ENCODE measurements at places on chromosomes 3 and 15. TPM values are rescaled to one million over a fixed set of nuclear protein-coding genes. Genes with fewer than 3 reads are reported as not detected.

The MORC1 gene
- polyA plus RNA-seq, result 2.8 TPM

The RTP3 gene
- 1.8 TPM for polyA plus RNA-seq

The MESP2 gene
- not detected for polyA plus RNA-seq

The SLC12A1 gene
- not detected for polyA plus RNA-seq

The PAQR9 gene
- 3.8 TPM for polyA plus RNA-seq

The ZNF445 gene
- 6.1 TPM for polyA plus RNA-seq

DNA sequence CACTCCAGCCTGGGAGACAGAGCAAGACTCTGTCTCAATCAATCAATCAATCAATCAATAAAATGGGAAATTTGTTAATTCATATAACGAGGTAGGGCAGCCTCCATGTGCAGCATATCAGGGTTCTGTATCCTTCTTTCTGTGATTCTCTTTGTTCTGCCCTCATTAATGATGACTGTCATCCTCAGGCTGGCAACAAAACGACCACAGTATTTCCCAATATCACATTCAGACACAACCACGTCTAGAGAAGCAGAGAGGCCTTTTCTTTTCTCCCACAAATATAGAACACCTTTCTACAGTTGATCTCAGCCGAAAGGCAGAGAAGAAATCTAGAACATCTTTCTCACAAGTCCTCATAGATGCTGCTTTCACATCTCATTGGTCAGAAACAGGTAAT, 11.2 kb downstream of the CEP19 start:
- DNase-seq, result no peak

DNA sequence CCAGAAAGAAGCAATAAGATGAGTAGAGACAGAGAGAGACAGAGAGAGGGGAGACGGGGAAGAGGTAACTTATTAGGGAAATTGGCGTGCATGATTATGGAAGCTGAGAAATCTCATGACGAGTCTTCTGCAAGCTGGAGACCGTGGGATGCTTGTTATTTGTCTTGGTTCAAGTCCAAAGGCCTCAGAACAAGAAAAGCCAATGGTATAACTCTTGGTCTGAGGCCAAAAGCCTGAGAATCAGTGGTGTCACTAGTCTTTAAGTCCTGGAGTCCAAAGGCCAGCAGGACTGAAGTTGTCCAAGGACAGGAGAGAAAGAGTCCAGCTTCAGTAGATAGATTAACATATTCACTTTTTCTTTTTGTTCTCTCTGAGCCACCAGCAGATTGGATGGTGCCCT, 613.6 kb downstream of the CADM2 start:
- DNase-seq, result no peak

DNA sequence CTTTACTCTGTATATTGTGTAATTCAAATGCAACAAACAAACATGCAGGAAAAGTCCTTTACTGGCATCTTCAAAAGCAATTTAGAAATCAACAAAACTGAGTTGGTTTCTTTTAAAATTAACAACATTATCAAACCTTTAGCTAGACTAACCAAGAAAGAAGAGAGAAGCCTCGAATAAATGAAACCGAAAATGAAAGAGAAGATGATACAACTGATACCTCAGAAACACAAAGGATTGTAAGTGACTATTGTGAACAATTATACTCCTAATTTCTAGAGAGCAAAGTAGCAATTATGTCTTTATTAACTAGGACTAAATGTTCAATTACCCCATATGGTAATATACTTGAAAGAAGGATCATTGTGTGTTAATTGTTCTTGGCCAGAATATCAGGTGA, 49.2 kb upstream of the P3H2 start:
- no peak for DNase-seq

DNA sequence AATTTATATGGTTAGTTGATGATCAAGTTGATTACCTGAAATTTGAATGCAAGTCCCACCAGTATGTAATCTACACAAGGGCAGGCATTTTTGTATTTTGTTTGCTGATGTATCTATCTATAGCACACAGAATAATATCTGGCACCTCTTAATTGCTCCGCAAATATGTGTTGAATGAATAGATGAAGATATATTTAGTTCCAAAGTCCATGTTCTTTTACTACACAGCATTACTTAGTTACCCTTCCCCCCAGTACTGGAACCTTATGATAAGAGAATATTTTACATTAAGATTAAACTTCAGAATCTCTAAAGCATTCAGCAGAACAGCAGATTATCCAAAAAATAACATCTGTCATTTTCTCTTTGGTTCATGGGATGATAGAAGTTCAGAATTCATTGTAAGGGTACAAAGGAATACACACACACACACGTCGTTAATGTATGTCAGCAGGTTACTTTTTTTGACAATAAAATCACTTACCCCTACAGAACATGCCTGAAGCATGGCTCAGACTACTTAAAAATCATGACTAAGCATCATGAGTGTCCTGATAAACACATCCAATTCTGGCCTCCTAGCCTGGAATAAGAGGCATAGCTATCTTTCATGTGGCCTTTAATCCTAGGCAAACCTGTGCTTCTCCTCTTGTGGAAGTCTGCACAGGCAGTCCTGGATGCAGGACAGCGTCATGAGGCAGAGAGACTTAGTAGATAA, 148.9 kb upstream of the TBC1D5 start:
- DNase-seq, result peak; percentile 15

- no peak for DNase-seq
These were observed 17.0 kb downstream of the ILDR1 start for GRCh38 chr3:122004991-122005565.

- DNase-seq, result no peak
These were observed 40.5 kb downstream of the TRAT1 start for GRCh38 chr3:108862865-108863798.

DNA sequence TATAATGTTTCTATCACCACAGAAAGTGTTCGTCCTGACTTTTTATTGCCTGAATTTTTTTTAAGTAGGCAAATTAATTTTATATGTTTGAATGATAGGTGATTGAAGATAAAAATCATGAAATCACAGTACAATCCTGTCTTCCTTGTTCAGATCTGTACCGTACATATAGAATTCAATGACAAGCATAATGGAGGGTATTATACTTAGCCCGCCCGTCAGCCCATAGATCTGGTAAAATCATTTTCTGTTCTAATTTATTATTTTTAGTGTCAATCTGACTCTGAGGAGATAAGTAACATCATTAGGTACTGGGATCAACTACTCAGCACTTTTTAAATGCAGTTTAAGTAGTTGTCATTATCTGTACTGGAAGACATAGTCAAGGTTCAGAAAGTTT, 269.9 kb downstream of the NR2F2 start:
- DNase-seq, result no peak

DNA sequence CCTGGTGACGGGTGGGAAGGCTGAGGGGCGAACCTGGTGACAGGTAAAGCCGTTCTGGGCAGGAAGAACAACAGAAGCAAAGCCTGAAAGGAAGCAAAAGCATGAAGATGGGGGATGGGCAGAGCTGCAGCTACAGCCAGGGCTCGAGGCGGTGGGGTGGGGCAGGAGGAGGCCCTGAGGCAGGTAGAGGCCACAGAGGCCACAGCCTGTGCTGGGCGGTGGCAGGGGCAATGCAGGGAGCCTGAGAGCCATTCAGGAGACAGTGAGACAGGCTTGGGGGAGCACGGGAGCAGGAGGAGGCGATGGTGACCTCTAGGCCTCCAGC, 8.2 kb downstream of the PCSK6 start:
- DNase-seq, result no peak
